Skeletal muscle cell (primary cell): ENCODE measurements at places on chromosomes 1 and 21.

DNA sequence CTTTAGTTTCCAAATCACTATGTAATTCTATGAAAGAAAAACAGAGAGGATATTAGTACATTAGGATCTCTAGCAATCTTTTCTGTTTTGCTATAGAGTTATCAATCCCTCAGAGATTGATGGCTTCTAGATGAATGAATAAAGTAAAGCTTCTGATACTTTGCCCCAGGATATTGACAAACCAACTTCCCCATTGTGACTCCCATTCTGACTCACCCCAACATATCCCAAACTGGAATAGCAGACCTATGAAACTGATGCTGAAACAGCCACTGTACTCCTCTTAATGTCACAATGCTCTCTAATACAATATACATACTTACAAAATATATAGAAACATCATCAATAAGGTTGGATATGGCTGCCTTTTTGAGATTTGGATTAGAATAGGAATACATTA, 442.1 kb upstream of the NR5A2 start:
- no peak for DNase-seq

DNA sequence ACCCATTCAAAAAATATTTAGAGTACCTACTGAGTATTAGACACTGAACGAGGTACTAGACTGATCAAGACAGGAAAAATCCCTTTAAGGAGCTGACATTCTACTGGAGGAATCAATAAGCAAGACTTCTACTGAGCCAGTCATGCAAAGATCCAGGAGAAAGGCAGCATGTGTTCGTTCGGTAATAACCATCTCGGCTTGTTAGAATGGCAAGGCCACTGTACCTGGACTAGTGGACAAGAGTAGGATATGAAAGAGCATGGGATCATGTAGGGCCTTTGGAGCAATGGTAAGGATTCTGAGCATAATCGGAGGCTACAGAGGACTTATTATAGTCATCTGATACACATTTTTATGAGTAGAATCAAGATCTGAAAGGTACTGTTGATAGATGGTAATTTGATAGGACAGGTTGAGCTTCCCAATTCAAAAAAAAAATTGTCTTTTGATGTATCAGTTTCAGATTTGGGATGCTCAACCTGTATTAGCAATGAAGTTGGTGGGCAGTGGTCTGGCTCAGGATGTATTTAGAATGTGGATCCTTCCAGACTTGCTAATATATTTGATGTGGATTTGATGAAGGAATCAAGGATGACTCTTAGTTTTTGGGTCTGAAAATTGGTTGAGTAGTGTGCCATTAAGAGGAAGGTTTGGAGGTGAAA, 2.3 kb downstream of the COX20 start:
- no peak for DNase-seq

DNA sequence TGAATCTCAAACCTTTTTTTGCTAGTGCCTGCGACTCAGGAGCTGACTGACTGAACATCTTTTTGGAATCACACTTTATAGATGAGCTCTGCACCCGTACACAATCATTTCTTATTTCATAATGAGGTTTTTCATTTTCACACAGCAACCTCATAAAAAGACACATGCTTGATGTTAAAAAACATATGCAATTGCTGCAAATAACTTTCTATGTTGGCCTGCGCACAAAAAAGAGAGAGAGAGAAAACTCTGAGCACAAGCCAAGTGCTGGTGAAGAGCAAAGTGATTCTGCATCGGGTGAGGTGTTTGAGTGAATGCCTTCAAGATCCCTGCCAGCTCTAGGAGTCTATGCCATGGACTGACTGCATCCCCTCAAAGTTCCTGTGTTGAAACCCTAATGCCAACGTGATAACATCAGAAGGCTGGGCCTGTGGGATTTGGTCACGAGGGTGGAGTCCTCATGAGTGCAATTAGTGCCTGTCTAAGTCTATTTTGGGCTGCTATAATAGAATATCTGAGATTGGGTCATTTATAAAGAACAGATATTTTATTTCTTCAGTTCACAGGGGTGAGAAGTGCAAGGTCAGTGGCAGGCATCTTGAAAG, 36.6 kb downstream of the C1orf87 start:
- no peak for DNase-seq

GRCh38 chr1:34470401-34470800, 284.4 kb upstream of the GJB5 start:
- no peak for DNase-seq

DNA sequence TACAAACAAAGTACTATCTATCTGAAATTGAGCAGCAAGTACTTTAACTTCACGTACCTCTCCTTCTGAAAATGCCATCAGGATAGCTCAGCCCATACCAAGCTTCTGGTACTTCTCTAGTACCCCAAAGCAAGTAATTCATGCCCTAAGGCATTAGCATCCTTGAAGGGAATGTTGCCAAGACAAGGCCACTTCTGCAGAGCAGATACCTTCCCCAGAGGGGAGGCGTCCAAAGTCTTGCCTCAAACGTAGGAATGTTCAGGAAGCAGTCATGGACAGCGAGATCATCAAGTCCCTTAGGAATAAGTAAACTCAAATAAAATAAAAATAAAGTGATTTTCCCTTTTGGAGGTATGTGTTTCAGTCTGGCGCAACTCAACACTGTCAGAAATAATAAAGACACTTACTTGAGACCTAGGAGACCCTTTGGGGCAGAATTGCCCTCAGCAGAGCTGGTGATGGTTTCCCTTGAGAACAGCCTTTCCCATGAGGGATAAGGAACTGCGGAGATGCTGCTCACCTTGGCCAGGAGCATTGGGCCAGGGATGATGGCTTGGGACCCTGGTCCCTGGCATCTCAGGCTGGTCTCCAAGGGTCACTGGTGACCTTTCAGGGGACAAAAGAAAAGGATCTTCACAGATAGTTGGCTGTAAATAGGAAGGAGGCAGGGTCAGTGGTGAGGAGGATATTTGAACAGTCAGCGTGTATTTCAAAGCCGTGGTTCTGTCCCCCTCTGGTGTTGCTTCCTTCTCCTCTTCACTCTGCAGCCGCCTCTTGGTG, 522.9 kb downstream of the KIF26B start:
- peak; percentile 11 for DNase-seq

DNA sequence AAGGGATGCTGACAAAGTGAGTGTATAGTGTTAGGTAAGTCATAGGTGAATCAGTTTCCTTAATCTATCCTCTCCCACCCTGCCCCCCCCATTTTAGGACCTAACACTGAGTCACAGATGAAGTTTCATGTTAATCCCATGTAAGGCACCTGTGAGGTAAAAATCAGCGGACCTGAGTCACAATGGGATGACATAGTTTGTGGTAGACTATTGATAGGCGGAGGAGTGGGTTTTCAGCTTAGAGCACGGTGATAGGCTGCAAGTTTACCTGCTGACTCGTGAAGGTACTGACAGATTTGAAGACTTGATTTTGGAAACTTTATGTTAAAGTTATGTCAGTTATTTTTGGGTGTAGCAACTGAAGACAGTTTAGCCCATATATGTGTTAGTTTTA, 1.7 kb downstream of the TOR1AIP1 start:
- DNase-seq: no peak

GRCh38 chr1:208951908-208952307, 631.6 kb upstream of the CAMK1G start:
- DNase-seq: peak; percentile 41

GRCh38 chr1:71252900-71253299, 172.1 kb upstream of the ZRANB2 start:
- no peak for DNase-seq

- no peak for DNase-seq
Observed at GRCh38 chr1:10733474-10734366, 62.7 kb downstream of the CASZ1 start.

GRCh38 chr1:108121358-108122143, 78.6 kb downstream of the SLC25A24 start:
- peak; percentile 24 for DNase-seq

- DNase-seq: no peak
Observed at GRCh38 chr1:184462155-184462554, 75.3 kb downstream of the C1orf21 start.

- no peak for DNase-seq
Observed at GRCh38 chr1:31593770-31594632, 17.7 kb downstream of the TINAGL1 start.

GRCh38 chr1:111140680-111140967, 601 bp downstream of the CEPT1 start:
- peak; percentile 9 for DNase-seq

- DNase-seq: no peak
Observed at GRCh38 chr1:170634824-170635410, 29.0 kb upstream of the PRRX1 start.

DNA sequence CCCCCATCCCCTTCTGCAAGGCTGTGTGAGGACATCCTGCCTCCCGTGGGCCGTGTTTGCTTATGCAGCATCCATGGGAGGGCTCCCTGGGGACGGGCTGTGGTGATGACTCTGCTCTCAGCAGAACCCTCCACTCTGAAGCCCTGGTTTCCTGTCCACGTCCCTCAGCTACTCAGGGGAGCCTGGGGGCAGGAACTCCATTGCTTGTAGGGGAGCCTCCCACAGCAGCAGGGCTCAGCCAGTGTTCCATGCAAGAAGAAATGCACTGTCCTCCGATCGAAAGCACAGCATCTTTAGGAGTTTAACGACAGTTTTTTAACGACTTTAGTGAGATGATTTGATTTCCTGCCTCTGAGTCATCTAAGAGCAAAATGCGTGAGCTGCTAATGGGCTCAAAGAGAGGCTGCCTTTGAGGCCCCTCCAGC, 8.3 kb upstream of the KCNAB2 start:
- peak; percentile 78 for DNase-seq

GRCh38 chr1:150080784-150081183, 13.2 kb downstream of the VPS45 start:
- DNase-seq: no peak

DNA sequence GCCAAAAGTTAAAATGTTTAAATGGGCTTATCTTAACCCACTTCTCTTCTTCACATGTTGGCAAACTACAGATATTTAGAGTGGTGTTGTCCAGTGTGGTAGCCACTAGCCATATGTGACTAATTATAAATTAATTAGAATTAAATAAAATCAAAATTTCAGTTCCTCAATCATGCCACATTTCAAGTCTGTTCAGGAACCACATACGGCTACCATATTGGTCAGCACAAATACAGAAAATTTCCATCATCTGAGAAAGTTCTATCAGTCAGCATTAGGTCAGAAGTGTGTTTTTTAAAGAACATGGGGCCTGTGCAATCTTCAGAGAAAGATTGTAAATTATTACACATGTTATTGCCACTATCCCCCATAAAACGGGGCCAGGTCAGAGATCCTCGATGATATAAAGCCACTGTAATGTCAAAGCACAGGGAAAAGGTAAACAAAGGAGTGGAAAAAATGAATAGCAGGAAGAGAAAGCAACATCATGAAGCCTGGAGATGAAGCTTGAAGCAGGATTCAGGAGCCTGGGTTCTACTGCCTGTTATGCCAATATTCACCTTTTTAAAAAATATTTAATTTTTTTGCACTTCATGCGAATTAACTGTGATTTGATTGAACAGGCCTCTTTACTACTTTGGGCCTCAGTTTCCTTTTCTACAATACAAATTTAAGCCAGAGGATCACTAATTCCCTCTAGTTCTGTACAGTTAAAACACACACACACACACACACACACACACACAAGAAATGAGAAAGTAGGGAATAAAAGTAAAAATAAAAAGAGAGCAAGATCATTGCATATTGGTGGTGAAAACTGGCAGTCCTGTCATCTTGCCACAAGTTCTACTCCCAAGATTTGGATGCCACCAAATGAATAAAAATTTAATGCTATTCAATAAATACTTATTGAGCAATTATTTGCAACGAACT, 2.3 kb downstream of the RSBN1 start:
- no peak for DNase-seq

DNA sequence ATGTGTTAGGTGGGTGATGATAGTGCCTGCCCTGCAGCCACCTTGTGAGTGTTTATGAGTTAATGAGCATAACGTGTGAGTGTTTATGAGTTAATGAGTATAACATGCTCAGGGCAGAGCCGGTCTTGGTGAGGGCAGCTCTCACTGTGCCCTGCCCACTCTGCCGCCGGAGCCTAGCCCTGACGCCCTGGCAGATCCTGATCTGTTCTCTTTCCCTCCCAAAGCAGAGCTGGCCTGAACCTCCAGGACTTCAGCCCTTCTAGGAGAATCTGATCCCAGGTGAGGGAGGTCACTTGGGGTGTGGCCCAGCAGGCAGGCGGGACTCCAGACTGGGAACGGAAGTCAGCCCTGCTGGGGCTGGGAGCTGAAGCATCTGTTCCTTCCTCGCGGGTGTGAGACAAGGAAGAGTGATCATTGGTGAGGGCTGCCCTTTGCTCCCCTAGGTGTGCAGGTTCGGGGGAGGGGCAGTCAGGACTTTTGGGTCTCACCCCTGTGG, 5.7 kb downstream of the FBLIM1 start:
- DNase-seq: no peak

GRCh38 chr21:23215261-23215660, 2217.1 kb downstream of the NCAM2 start:
- DNase-seq: no peak

GRCh38 chr21:44893948-44894656, 20.6 kb upstream of the PTTG1IP start:
- DNase-seq: no peak

- DNase-seq: no peak
Observed at GRCh38 chr1:182766881-182767645, 22.5 kb upstream of the NPL start.

GRCh38 chr1:66386712-66387111, 147.2 kb upstream of the SGIP1 start:
- no peak for DNase-seq

GRCh38 chr1:207751790-207752455, at the start of gene CD46:
TSS of gene CD46 (plus strand) at chr1:207752054. CDS start at chr1:207752213, 159 bp downstream.
- peak; percentile 58 for DNase-seq

DNA sequence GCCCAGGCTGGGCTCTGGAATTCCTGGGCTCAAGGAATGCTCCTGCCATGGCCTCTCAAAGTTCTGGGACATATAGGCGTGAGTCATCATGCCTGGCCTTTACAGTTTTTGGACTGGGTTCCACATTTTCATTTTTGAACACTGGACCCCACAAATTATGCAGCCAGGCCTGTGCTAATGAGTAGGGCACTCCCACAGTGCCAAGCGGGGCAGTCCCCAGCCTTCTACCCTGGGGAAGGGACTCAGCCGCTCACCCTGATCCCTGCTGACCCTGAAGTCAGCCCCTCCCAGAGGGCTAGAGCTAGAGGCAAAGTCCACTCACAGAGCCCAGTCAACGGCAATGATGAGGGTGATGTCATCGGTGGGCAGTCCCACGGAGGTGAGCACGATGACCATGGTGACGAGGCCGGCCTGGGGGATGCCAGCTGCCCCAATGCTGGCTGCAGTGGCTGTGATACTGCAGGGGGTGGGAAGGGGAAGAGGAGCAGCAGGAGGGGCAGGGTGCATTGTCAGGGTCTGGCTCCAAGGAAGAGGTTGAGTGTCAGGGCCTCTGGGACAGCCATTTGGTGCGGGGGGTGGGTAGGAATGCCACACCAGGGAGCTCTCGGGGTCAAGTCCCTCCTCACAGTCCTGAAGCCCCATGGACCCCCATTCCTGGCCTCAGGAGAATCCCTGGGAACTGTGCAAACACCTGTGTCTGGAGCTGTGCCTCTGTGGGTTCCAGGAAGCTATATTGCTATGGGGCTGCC, 27.6 kb downstream of the PODN start:
- DNase-seq: no peak
